ENCODE measurements at places on chromosomes 2 and 18.

- no peak for DNase-seq
Measured at GRCh38 chr2:168062054-168062453, 185.3 kb downstream of the STK39 start.

DNA sequence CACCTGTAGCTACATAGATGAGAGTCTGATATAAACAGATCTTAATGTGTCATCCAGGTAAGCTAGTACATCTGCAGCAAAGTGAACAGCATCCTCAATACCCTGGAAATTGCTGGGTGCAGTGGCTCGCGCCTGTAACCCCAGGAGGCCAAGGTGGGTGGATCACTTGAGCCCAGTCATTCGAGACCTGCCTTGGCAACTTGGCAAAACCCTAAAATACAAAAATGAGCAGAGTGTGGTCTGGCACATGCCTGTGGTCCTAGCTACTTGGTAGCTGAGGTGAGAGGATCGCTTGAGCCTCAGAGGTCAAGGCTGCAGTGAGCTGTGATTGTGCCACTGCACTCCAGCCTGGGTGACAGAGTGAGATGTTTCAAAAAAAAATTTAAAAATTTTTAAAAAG, 233.9 kb upstream of the SP5 start:
- no peak for DNase-seq

- DNase-seq: no peak
Measured at GRCh38 chr2:11949732-11950523, 203.5 kb downstream of the LPIN1 start.

DNA sequence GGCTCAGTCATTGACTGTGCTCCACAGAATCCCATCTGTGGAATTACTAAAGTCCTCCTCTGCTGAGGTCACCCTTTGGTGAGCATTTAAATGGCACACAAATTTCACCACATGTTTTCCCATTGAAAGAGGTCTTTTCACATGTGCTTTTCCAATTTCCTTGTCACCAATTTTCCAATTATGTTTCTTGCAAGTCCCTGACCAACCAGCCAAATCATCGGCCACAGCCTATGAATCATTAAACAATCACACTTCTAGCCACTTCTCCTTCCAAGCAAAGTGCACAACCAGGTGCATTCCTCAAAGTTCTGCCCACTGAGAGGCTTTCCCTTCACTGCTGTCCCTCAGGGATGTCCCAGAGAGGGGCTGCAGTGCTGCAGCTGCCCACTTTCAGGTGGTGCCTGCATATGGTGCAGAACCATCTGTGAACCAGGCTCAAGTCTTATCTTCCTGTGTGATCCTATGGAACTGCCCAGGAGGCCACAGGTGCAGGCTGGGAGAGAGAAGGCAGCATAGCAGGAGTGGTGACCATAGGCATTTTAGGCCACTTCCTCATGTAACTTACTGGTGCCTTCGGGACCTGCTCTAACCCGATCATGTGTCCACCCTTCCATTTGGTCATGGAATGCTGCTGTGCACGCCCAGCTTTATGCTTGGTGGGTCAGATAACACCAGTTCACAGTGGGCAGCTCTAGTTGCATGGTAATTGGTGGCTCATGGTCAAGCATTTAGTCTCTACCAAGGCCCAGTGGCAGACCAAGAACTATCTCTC, 153.0 kb downstream of the SEPTIN10 start:
- DNase-seq: no peak

- no peak for DNase-seq
Measured at GRCh38 chr18:78913395-78913794, 66.2 kb upstream of the SALL3 start.

GRCh38 chr18:55152801-55153200, 193.5 kb upstream of the CCDC68 start:
- no peak for DNase-seq

DNA sequence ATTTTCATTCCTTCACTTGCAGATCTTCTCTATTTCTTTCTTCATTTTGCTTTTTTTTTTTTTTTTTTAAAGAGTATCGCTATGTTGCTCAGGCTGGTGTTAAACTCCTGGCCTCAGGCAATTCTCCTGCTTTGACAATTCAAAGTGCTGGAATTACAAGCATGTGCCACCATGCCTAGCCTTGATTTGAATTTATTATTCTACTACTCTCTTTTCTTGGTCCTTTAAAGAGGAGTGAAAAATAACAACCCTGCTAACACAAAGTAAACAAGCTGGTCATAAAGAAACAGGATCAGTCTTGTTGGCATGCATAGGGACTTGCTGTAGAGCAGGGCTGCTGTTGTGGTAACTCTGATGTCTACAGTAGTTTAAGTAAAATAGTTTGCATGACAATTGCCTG, 1615.3 kb upstream of the ZEB2 start:
- peak; percentile 15 for DNase-seq

GRCh38 chr18:47750889-47751423, 179.5 kb downstream of the SMAD2 start:
- no peak for DNase-seq

DNA sequence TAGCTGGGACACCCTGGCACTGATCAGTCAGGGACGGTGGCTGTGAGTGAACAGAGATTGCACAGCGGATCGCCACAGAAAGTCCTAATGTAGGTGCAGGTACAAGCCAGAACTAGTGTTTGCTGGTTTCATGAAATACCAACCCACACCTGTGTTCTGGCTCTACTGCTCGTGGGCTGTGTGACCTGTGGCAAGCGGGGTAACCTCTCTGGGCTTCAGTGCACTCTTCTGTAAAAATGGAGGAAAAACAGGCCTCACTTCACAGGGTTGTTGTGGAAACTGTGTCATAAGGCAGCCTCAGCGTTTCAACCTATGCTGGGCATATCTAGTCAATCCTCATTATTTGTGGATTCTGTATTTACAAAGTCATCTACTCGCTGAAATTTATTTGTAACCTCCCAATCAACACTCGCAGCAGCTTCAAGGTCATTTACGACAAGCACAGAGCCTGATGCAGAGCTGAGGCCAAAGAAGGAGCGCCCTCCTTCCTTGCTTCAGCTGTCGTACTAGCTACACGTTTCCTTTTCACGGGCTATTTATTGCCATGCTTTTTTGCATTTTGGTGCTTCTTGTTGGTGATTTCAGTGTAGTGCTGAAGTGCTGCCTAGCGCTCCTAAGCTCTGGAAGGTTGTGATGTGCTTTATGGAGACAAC, 30.0 kb downstream of the GPR45 start:
- no peak for DNase-seq

DNA sequence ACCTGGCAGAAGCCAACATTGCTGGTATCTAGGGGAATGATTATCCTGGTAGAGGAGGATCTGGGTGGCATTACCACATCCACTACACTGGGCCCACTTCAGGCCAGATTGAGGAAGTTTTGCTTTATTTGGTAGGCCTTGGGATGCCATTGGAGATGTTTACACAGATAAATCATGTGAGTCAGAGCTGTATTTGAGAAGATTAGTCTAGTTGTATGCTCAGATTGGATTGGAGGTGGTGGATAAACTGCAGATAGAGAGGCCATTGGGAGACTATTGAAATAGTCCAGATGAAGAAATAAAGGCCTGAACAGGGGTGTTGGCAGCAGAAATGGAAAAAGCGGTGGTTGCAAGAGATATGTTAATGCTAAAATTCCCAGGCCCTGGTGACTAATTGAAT, 81.5 kb downstream of the EFEMP1 start:
- no peak for DNase-seq

- no peak for DNase-seq
Measured at GRCh38 chr2:9972621-9973479, 21.4 kb downstream of the GRHL1 start.

- DNase-seq: no peak
Measured at GRCh38 chr2:38700113-38700785, 34.3 kb downstream of the GALM start.

- no peak for DNase-seq
Measured at GRCh38 chr2:230358305-230358704, 31.3 kb downstream of the SP140L start.

- DNase-seq: no peak
Measured at GRCh38 chr2:218229239-218229638, 12.2 kb downstream of the ARPC2 start.

DNA sequence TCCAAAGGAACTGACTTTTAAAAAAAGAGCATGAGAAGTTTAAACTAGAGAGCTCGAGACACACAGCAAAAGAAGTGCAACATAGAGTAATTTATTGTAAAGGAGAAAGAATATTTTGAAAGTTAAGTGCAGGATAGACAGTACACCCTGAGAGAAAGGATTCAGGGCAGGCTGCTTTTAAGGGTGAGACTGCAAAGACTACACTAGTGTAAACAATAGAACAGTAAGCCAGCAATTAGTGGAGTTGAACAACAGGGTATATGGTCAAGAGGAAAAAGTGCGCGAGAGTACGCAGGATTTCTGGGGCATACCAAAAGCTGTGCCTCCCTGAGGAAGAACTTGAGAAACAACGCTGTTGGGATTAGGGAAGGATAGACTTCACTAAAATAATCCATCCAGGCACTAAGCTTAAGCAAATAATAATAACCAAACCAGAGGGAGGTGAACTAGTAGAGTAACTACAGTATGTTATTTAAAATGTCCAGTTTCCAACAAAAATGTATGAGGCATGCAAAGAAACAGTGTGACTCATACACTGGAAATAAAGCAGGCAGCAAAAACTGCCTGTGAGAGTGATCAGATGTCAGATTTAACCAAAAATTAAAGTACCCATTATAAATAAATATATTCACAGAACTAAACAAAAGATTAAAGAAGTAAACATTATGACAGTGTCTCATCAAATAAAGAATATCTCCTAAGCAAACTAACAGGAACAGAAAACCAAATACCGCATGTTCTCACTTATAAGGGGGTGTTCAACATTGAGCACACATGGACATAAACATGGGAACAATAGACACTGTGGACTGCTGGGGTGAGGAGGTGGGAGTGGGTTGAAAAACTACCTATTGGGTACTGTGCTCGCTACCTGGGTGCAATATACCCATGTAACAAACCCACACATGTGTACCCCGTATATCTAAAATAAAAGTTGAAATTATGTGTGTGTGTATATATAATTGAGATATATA, 40.5 kb upstream of the EMILIN2 start:
- DNase-seq: no peak

- peak; percentile 46 for DNase-seq
Measured at GRCh38 chr18:6482198-6482977, 67.7 kb upstream of the L3MBTL4 start.

- DNase-seq: no peak
Measured at GRCh38 chr18:43692099-43692690, 414.9 kb upstream of the SYT4 start.

- DNase-seq: peak; percentile 15
Measured at GRCh38 chr2:189407281-189408209, 33.7 kb upstream of the WDR75 start.

DNA sequence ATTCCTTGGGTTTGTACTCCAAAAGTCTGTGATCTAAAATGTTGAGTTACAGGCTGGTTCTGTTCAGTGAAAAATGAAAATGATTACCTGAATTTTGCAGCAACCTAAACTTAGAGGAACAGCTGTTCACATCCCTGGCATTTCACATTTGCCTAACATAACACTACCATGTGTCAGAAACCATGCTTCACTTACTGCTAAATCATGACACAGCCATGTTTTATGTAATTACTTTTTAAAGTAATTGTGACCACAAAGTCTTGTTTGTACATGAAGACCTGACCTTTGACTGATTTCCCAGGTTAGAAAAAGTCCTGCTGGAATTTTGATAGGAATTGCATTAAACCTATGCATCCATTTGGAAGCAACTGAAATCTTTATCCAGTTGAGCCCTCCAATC, 79.1 kb downstream of the FAM168B start:
- DNase-seq: no peak

GRCh38 chr2:102110596-102111334, 31.8 kb upstream of the IL1R1 start:
- DNase-seq: no peak

DNA sequence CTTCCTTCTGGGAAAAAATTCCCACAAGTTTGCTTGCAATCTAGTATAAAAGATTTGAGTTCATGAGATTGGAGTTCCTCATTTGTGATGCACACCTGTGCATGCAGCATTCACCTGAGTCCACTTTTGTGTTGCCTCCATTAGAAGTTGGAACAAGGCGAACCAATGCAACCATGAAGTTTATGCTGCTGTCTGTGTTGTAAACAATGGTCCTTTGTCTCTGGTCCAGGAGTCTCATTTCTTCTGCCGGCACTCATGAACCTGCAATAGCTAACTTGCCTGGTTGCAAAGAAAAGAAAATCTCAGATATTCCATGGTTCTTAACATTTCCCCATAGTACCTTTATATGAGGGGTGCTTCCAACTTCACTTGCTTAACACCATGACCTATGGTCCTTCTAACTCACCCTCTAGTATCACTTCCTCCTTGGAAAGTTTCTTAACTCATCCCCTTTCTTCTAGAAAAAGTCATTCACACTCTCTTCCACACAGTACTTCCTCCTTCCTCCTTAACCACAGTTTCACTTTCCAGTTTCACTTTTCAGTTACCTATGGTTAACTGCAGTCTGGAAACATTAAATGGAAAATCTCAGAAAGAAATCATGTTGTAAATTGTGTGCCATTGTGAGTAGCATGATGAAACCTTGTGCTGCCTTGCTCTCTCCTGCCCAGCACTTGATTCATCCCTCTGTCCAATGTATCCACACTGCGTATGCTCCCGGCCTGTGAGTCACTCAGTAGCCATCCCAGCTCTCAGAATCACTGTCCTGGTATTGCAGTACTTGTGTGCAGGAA, 128.8 kb upstream of the TRIB2 start:
- no peak for DNase-seq

Data from right kidney (tissue), 9 donors.